Fibroblast of lung (primary cell): ENCODE measurements at places on chromosomes 3 and 15.

- peaks cover 3% of the 10 kb centered on the region for H3K4me1 ChIP-seq
- H3K4me3 ChIP-seq = no peak overlapping the region
- DNase-seq = no peak
Observed at GRCh38 chr3:196661400-196661799, 21.9 kb downstream of the NRROS start.

GRCh38 chr3:99635348-99635747 is 3.0 kb upstream of the COL8A1 start:
- no peaks in the 10 kb centered on the region for H3K27me3 ChIP-seq
- no peak overlapping the region for H3K27ac ChIP-seq
- DNase-seq = peak; percentile 61
- no peak overlapping the region for H3K4me3 ChIP-seq
- H3K4me1 ChIP-seq = no peaks in the 10 kb centered on the region
- H3K36me3 ChIP-seq = no peaks in the 10 kb centered on the region

DNA sequence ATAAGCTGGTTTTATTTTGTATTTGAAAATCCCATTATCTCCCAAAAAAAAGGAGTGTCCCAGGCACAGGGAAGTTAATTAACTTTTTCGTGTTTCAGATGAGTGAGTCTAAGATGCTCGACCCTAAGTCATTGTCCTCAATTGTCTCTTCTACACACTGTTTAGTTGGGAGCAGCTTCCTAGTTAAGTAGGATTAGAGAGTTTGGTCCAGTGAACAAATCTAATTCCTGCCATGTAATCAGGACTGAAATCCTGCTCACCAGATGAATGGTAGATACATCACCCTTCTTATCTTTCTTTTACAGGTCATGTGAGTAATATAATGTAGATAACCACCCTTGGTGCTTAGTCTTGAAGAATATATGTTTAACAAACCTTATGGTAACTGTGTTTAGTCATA is 228.9 kb upstream of the MANF start:
- no peak for DNase-seq
- no peak overlapping the region for H3K27ac ChIP-seq
- H3K27me3 ChIP-seq = no peaks in the 10 kb centered on the region
- H3K4me3 ChIP-seq = no peak overlapping the region
- H3K4me1 ChIP-seq = no peaks in the 10 kb centered on the region

DNA sequence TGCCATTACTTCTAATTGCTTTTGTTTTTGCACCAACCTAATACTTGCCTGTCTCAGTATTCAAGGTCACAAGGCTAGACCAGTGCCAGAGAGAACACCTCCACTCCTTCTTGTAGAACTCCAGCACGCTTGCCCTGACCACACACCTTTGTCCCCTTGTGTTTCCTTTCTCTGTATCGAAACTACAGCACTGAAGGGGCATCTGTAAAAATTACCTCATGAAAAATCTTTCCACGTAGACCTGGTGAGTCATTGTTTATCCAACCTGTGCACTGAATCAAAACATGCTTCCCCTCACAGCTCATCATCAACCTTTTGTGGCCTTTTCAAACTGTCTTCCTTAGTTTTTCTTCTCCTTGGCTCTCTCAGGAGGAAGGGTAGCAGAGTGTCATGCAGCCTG is 259.5 kb downstream of the THRB start:
- no peak overlapping the region for H3K27ac ChIP-seq
- H3K36me3 ChIP-seq = no peaks in the 10 kb centered on the region
- no peak overlapping the region for H3K4me3 ChIP-seq

GRCh38 chr15:59419170-59419569 is 18.8 kb upstream of the FAM81A start:
- H3K4me3 ChIP-seq = no peak overlapping the region
- H3K27me3 ChIP-seq = peaks cover 9% of the 10 kb centered on the region
- no peak for DNase-seq
- H3K4me1 ChIP-seq = no peaks in the 10 kb centered on the region

GRCh38 chr3:127689266-127689860 is 16.6 kb downstream of the ABTB1 start:
- no peaks in the 10 kb centered on the region for H3K27me3 ChIP-seq
- no peak overlapping the region for H3K4me3 ChIP-seq
- H3K4me1 ChIP-seq = peaks cover 27% of the 10 kb centered on the region
- H3K36me3 ChIP-seq = peaks cover 6% of the 10 kb centered on the region

GRCh38 chr3:97197830-97198229 is 383.4 kb downstream of the EPHA6 start:
- no peaks in the 10 kb centered on the region for H3K4me1 ChIP-seq
- H3K36me3 ChIP-seq = no peaks in the 10 kb centered on the region
- H3K27me3 ChIP-seq = no peaks in the 10 kb centered on the region
- no peak overlapping the region for H3K4me3 ChIP-seq

GRCh38 chr3:9399337-9399703 is 1.9 kb downstream of the SETD5 start:
- H3K27ac ChIP-seq = peak overlapping the region; percentile 99
- H3K36me3 ChIP-seq = no peaks in the 10 kb centered on the region
- peak overlapping the region; percentile 96 for H3K4me3 ChIP-seq

DNA sequence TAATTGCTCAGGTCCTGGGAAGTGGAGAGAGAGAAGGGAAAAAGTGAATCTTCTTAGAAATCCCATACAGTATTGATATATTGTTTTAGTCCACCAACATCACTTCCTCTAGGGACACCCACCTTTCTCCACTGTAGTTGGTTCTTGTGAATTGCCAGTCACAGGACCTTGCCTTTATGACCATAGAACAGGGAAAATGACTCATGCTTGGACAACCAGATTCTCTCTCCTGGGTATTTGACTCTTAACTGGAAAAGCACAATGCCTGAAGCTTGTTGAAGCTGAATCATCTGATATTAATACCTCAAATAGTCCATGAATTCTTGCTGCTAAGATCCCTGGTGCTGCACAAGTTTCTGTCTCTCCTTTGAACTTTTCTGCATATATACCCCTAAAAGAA is 32.5 kb upstream of the DCLK3 start:
- no peak overlapping the region for H3K27ac ChIP-seq
- H3K4me3 ChIP-seq = no peak overlapping the region
- no peak for DNase-seq
- no peaks in the 10 kb centered on the region for H3K36me3 ChIP-seq
- H3K27me3 ChIP-seq = no peaks in the 10 kb centered on the region

- no peak overlapping the region for H3K4me3 ChIP-seq
- DNase-seq = no peak
- peaks cover 2% of the 10 kb centered on the region for H3K36me3 ChIP-seq
Observed at GRCh38 chr15:52134502-52135144, 22.0 kb upstream of the BCL2L10 start.

DNA sequence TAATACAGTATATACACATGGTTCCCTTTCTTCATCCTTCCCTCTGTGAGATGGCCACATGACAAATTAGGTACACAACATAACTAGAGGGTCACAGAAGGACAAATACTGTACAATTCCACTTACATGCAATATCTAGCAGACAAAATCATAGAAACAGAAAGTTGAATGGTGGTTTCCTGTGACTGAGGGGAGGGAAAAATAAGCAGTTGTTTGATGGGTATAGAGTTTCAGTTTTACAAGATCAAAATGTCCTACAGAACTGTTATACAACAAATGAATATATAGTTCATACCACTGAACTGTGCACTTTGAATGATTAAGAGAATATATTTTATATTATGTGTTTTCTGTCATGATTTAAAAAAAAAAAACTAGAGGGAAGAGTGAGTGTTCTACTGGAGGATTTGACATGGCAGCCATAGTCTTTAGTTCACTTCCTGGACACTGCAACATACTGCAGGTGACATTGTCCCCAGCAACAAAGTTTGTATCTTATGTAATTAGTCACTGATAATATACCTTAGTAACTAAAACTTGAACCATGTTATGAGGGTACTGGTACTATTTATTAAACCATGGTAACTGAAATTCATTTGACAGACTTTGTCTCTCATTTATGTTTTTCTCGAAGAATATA is 37.2 kb downstream of the CCDC54 start:
- H3K36me3 ChIP-seq = no peaks in the 10 kb centered on the region
- DNase-seq = no peak
- H3K4me3 ChIP-seq = no peak overlapping the region
- no peak overlapping the region for H3K27ac ChIP-seq
- H3K27me3 ChIP-seq = no peaks in the 10 kb centered on the region

GRCh38 chr3:152403632-152404066 is 134.9 kb downstream of the MBNL1 start:
- no peak overlapping the region for H3K4me3 ChIP-seq
- peak; percentile 50 for DNase-seq
- peaks cover 23% of the 10 kb centered on the region for H3K4me1 ChIP-seq
- H3K36me3 ChIP-seq = no peaks in the 10 kb centered on the region
- no peaks in the 10 kb centered on the region for H3K27me3 ChIP-seq

DNA sequence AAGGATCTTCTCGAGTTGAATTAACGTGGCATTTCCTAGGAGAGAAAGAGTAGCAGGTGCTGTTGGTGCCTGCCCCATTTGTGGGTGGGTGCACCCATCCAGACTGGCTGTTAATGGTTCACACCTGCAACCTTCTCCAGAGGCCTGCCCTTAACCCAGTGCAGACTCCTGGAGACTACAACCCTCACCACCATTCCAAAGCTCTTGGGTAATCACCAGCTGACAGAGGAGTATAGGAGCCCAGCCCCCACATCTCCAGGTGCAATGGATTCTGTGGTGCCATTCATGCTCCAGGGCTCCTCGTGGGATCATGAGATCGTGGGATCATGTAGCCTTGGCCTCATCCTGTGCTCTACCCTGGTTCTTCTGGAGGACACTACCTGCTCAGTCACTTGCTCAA is 60.2 kb downstream of the SEMA5B start:
- no peak overlapping the region for H3K27ac ChIP-seq
- H3K4me1 ChIP-seq = no peaks in the 10 kb centered on the region
- H3K36me3 ChIP-seq = no peaks in the 10 kb centered on the region
- H3K4me3 ChIP-seq = no peak overlapping the region
- DNase-seq = no peak

DNA sequence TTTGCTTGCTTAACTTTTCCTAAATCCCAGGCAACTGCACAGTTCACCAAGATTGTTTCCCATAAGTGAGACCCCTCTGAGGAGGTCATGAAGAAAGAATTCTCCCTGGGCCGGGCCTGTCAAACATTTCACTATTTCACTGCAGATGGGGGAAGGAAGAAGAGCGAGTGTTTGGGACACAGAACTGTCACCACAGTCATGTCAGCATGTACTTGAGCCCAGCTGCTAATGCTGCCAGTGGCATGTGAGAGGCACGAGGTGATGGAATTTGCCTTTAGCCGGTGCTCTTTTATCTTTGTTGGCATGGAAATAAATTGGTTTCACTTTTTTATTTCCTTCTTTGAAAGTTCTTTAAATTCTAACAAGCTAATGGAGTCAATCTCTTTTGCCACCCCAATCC is 277.9 kb upstream of the GADL1 start:
- H3K4me1 ChIP-seq = peaks cover 9% of the 10 kb centered on the region
- H3K4me3 ChIP-seq = no peak overlapping the region
- H3K36me3 ChIP-seq = no peaks in the 10 kb centered on the region
- H3K27me3 ChIP-seq = no peaks in the 10 kb centered on the region

- H3K4me1 ChIP-seq = no peaks in the 10 kb centered on the region
- no peak overlapping the region for H3K27ac ChIP-seq
- no peaks in the 10 kb centered on the region for H3K36me3 ChIP-seq
- DNase-seq = peak; percentile 29
- no peak overlapping the region for H3K4me3 ChIP-seq
Observed at GRCh38 chr3:48194446-48195071, 6.3 kb upstream of the CDC25A start.

DNA sequence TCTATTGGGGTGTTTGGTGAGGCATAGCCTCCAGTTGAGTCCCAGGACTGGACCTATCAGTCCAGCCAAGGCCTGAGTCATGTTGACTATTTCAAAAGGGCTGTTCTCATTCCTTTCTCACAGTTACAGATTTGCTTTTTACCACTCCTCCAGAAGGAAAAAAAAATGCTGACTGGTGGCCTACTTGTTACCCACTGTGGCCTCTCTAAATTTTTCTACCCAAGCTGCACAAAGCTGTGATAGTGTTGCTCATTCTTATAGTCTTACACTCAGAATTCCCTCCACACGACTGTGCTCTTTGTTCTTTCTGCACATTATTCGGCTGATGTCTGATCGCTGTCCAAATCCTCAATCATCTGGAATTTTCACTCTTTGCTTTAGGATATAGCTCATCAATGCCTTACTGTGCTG is 1142.2 kb downstream of the IGSF11 start:
- H3K27ac ChIP-seq = no peak overlapping the region
- H3K36me3 ChIP-seq = no peaks in the 10 kb centered on the region
- H3K4me1 ChIP-seq = no peaks in the 10 kb centered on the region
- H3K27me3 ChIP-seq = no peaks in the 10 kb centered on the region

- H3K4me1 ChIP-seq = no peaks in the 10 kb centered on the region
- no peak overlapping the region for H3K4me3 ChIP-seq
- no peak overlapping the region for H3K27ac ChIP-seq
- DNase-seq = no peak
Observed at GRCh38 chr3:114800272-114801031, 346.6 kb downstream of the ZBTB20 start.

DNA sequence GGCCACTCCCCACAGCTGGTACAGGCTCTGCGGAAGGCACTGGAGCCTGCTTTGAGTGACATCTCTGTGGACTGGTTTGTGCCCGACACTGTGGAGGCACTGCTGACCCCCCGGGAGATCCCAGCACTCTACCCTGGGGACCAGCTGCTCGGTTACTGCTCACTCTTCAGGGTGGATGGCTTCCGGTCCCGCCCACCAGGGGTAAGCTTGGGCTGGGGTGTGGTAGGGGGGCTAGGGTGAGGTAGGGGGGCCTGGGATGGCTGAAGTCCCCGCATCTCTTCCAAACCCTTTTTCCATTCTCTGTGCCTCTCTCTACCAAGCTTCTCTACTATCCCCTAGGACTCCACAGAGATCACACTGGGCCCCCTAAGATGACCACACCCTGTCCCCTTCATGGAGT is 7.8 kb downstream of the VWA5B2 start:
- H3K27me3 ChIP-seq = peaks cover 7% of the 10 kb centered on the region
- no peak for DNase-seq
- no peak overlapping the region for H3K27ac ChIP-seq
- no peak overlapping the region for H3K4me3 ChIP-seq
- H3K4me1 ChIP-seq = peaks cover 2% of the 10 kb centered on the region

GRCh38 chr3:193914602-193915001 is 221.3 kb upstream of the HES1 start:
- H3K4me3 ChIP-seq = no peak overlapping the region
- no peaks in the 10 kb centered on the region for H3K4me1 ChIP-seq
- no peaks in the 10 kb centered on the region for H3K36me3 ChIP-seq
